Hindlimb muscle (tissue), 1 donor: ENCODE measurements at places on chromosomes 6 and 20. TPM values are rescaled to one million over a fixed set of nuclear protein-coding genes. Genes with fewer than 3 reads are reported as not detected.

MCCD1 gene
- polyA plus RNA-seq: not detected

BIRC7 gene
- polyA plus RNA-seq: not detected

CYP39A1 gene
- polyA plus RNA-seq: 1.5 TPM

DNA sequence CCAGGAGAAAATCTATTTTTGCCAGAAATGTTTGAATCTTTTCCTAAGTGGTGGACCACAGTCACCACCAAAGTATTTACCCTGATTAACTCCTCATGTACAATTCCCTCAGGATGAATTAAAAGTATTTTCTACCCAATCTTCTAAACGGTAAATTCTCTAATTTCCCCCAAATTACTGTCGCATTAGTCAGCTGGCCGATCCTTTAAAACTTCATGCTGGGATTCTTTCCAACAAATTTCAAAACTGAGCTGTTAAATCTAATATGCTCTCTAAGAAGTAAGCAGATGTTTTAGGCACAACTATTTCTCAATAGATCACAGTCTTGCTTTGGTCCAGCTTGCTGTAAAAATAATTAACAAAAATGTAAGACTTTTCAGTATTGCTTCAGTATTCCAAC lies 447.2 kb downstream of the FRK start:
- peak; percentile 21 for DNase-seq

GRCh38 chr6:47096211-47096895 lies 54.2 kb upstream of the ADGRF1 start:
- no peak for DNase-seq
